ENCODE measurements at places on chromosomes 7 and 10.
A peak's percentile ranks its signal among the peaks of the same experiment; 100 is the strongest.

GRCh38 chr10:98748298-98748697, 301.6 kb upstream of the HPS1 start:
- peak; percentile 1 for DNase-seq

DNA sequence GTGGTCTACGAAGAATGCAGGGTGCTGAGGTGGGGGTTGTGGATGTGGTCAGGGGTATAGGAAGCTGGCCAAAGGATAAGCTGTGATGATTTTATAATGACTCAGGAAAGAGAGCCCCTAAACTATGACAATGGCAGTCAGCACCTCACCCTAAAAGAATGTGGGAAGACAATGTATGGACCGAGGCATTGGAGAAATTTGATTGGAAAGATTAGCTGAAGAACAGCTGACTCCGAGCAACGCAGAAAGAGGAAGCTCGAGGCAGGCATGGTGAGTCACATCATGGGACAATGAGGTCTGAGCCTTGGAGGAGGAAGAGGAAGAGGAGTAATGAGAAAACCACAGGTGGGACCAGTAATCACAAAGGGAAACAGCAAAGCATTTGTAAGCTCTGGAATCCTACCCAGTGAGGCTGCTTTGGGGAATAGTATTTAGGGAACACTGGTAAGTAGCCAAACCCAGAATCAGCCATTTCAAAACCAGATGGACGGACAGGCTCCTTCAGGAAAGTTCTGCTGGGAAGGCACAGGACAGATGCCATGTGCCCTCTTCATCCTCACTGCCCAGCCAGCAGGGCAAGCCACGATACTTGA, 295.4 kb downstream of the PRPF18 start:
- DNase-seq: no peak

GRCh38 chr10:89554433-89554832, 19.0 kb upstream of the SLC16A12 start:
- DNase-seq: no peak

DNA sequence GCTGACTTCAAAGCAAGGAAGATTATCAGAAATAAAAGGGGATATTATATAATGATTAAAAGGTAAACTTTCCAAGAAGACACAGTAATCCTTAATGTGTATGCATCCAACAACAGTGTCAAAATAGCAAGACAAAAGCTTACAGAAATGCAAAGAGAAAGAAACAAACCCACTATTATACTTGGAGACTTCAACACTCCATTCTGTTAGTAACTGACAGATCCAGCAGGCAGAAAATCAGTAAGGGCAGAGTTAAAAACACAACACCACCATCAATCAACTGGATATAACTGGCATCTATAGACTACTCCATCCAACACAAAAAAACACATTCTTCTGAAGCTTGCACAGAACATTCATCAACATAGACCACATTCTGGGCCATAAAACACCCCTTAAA, 103.8 kb downstream of the OR13A1 start:
- no peak for DNase-seq

DNA sequence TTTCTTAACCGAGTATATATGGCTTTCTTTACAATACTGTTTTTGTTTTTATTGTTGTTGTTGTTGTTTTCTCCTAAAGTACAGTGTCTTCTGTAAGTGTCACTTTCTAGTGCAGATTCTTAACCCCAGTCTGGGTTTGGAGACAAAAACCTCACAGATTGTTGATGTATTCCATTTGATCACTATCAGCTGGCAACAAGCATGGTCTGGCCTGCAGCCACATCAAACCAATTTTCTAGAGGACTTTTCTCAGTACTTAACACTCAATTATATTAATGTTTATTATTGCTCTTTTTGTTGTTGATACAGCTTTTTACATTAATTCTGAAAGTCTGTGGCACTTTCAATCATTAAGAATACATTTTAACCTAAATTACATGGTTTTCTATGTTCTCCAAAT, 17.1 kb downstream of the LRRN3 start:
- peak; percentile 94 for DNase-seq

GRCh38 chr7:36281945-36282717, 107.5 kb upstream of the ANLN start:
- no peak for DNase-seq

DNA sequence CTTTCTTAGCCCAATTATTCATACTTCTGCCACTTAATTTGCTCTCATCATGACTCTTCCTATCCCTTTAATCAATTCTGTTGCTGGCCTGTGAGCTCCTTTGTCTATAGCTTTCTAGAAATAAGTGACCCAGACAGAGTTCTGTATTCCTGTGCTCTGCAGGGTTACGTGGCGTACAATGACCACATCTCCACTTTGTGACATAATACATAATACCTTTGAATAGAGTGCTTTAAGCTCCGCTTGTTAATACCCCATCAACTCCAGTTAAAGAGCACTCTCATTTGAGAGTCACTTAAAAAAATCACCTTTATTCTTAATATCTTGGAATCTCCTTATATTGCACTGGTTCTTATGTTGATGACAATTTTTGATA, 619.0 kb downstream of the PARD3 start:
- no peak for DNase-seq

DNA sequence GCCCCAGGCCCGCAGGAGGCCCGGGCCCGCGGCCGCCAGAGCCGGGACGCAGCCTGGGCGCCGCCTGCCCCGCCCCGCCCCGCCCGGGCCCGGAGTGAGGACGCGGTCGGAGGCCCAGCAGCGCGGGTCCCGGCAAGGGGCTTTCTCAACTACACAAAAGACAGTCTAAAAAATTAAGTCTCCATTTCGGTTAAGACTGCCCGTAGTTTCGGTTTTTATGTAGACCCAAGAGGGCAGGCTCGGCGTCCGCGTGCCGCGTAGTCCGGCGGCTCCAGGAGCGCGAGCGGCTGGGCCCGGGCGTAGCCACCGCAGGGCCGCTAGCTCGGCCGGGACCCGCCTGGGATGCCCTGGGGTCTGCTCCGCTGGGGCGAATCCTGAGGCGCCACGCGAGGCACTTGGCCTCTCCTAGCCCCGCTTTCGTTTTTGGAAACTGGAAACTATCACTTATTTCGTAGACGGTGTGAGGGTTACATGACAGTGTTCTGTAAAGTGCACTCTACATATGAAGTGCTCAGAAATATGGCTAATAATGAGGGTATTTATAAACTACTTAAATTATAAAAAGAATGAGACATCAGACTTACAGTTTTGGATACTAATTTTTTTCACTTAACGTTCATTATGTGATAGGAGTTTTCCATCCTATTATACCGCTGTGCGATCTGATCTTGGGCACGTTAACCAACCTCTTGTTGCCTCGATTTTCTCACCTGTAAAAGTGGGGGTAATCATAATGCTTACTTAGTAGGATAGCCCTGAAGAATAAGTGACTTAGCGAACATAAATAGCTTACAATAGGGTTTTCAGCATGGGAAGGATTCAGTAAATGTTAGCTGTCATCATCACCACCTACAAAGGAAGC, 573 bp downstream of the BLVRA start:
- DNase-seq: peak; percentile 20

DNA sequence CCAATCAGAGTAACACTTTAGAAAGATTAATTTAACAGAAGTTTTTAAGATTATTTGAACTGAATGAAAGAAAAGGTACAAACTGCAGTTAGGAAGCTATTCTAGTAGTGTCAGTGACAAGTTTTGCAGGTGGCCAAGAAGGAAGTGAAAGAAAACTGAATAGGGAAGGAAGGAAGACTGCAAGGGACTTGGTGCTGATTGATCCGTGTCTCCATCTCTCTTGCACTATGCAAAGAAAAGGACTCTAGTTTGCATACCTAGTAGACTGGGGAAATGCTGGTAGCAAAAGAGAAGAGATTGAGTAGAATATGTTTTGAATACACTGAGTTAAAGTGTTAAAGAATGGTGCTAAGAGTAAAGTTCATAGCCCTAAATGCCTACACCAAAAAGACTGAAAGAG, 33.0 kb downstream of the OR6V1 start:
- no peak for DNase-seq

GRCh38 chr10:106582291-106582690, 582.2 kb downstream of the SORCS1 start:
- no peak for DNase-seq

GRCh38 chr7:132475037-132475668, 101.1 kb downstream of the PLXNA4 start:
- DNase-seq: no peak

DNA sequence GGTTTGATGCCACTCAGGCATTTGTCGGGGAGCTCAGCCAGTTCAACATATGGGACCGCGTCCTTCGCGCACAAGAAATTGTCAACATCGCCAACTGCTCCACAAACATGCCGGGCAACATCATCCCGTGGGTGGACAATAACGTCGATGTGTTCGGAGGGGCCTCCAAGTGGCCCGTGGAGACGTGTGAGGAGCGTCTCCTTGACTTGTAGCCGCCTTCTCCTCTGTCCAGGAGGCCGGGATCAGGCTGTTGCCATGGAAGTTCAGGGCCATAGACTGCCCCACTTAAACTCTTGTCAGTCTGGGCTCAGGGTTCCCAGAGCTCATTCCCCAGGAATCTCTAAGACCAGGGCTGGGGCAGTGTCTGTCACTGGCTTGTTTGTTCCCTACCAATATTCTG, 11.3 kb downstream of the NPTX2 start:
- DNase-seq: no peak

DNA sequence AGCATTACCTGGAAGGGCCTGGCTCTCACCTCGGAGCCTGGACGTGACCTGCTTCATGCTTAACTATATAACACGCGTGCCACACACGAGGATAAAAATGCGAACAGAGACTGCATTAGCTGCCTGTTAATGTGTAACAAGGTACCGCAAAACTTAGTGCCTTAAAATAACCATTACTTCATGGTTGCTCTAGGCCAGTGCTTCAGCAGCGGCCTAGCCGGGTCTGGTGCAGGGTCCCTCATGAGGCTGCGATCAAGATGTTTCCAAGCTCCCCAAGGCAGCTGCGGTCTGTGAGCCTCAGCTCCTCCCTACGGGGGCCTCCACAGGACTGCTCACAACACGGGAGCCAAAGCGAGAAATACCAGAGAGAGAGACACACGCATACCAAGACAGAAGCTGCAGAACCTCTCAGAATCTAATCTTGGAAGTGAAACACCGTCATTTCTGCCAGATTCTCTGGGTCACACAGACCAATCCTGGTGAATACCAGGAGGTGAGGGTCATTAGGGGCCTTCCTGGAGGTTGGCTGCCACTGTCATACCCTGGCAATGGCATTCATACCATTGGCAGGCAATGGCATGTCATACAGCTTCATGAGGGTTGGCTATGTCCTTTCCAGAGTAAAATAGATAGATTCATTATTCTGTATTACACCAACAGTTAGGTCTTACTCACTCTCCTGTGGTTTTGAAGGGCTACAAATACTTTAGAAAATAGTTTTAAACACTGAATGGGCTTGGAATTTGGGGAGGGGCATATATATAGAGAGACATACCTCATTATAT, 94.5 kb downstream of the HIPK2 start:
- no peak for DNase-seq

DNA sequence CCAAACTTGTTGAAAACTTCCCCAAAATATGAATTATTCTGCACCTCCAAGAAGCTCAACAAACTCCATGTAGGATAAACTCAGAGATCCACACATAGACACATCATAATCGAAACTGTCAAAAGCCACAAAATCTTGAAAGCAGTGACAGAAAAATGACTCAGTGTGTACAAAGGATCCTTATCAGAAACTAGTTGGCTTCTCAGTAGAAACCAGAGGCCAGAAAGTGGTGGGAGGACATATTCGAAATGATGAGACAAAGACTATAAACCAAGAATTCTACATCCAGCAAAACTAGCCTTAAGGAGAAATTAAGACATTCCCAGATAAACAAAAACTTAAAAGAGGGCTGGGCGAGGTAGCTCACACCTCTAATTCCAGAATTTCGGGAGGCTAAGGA, 38.5 kb downstream of the MCMBP start:
- no peak for DNase-seq

GRCh38 chr7:101058355-101058754, 26.9 kb upstream of the TRIM56 start:
- DNase-seq: no peak

DNA sequence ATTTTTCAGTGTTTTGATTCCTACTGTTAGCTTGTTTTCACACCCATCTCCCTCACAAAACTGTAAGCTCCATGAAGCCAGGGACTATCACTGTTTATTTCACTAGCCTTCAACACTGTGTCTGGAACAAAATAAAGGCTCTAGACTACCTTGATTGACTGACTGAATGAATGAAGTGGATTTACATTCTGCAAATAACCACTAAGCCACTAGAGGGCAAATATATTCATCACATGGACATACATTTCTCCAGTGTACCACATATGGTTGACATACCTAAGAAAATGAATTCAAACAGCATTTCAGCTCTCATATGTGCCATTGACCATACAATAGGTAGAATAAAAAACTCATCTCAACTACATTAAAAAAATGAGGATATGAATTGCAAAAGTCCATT, 185.9 kb downstream of the RAB11FIP2 start:
- DNase-seq: no peak

- DNase-seq: no peak
These were observed 7.9 kb downstream of the GTF2I start for GRCh38 chr7:74665296-74665938.

- DNase-seq: no peak
These were observed 451 bp downstream of the SRRT start for GRCh38 chr7:100875356-100875751.

GRCh38 chr10:98519841-98520240, 73.1 kb upstream of the HPS1 start:
- DNase-seq: no peak

- DNase-seq: peak; percentile 54
These were observed 86.5 kb downstream of the RALA start for GRCh38 chr7:39709768-39710311.

- DNase-seq: no peak
These were observed 40.2 kb upstream of the ZMIZ1 start for GRCh38 chr10:79028451-79029010.

DNA sequence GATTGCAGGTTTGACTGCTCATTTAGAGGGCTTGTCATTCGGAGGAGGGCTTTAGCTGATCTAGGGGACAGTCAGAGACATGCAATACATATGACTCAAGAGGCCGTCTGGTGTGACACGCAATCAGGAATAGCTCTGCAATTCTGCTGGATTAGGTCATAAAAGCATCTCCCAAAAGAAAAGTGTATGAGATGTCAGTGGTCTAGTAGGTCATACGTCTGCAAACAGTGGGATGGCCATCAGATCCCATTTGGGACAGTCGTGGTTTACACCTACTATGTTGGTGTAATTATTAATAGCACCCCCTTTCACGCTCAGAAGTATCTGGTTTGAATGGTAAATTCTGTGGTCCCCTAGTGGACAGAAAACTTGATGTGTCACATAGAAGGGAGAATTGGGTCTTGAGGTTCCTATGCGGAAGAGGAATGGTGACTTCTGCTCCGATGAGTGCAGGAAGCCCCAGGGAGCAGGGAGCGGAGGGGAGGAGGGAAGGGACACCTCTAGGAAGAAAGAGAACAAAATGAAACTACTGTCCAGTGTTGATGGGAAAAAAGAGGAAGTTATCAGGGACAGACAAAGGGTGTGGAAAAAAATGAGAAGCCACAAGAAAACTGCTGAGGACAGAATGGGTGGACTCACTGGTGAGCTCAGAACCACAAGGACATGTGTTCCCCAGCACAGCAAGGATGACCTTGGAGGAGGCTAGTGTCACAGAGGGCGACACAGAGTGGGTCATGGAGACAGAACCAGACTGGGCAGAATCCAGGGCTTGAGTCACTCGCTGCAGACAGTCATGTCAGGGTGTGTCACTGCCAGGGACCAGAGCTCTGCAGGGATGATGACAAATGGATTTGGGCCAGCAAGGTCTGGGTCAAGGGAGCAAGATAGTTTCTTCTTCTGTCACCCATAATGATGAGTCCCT, 59.9 kb downstream of the MAP3K8 start:
- DNase-seq: no peak

GRCh38 chr10:5518143-5518542, 6.6 kb upstream of the CALML3 start:
- peak; percentile 82 for DNase-seq
